Esophagus squamous epithelium (tissue), 5 donors: ENCODE measurements at places on chromosomes 5 and 9. TPM values are rescaled to one million over a fixed set of nuclear protein-coding genes. Genes with fewer than 3 reads are reported as not detected.

DNA sequence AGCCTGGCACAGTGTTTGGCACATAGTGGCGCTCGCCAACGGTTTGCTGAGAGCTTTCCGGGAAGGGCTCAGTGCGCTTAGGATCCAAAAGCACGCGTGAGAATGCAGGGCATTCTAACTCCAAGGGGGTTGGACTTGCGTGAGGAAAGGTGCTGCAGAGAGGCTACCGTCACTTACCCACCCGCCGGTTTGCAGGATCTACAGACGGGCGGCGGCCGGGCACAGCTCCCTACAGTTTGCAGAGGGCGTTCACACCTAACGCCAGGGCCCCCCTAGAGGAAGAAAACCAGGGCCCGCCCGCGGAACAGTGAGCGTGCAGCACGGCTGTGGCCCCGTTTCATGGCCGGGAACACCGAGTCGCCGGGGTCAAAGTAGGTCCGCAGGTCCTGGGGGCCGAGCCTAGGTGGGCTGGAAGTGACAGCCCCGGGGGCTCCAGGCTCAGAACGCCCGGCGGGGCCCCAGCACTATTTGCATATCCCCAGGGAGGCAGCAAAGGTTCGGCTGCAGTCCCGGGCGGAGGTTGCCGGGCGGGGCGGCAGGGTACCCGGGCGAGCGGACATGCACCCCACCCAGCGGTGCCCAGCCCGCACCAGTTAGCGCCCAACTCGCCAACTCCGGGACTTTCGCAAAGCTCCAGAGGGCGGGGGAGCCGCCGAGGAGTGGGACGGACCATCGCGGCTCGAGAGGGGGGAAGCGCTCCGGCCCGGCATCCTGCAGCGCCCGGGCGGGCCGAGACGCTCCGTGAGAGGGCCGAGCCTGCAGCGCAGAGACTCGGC, 526 bp upstream of the GALNT10 start:
- peak overlapping the region; percentile 68 for H3K27ac ChIP-seq
- peaks cover 17% of the 10 kb centered on the region for H3K4me1 ChIP-seq
- no peaks in the 10 kb centered on the region for H3K27me3 ChIP-seq

GRCh38 chr5:179292202-179292601, 53.1 kb downstream of the ADAMTS2 start:
- no peaks in the 10 kb centered on the region for H3K27me3 ChIP-seq
- no peak overlapping the region for H3K4me3 ChIP-seq
- no peaks in the 10 kb centered on the region for H3K36me3 ChIP-seq

GRCh38 chr5:66498791-66499207, 97.4 kb upstream of the MAST4 start:
- DNase-seq = no peak
- no peaks in the 10 kb centered on the region for H3K36me3 ChIP-seq
- no peak overlapping the region for H3K27ac ChIP-seq
- H3K4me1 ChIP-seq = no peaks in the 10 kb centered on the region

DNA sequence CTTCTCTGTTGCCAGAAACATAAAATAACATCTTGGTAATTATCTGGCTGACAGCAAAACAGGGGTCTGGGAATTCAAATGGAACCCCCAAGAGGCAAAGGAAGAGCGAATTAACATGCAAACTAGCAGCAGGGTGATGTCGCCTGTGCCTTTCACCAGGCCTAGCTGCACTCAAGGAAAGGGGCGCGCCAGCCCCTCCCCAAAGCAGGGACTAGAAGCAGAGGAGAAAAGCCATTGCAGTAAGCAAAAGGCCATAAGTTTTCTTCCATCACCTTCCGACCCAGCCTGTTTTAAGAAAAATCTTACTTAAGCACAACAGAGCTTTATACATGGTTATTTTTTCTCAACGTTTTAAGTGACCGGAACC, 539 bp downstream of the POC5 start:
- H3K27me3 ChIP-seq = no peaks in the 10 kb centered on the region
- H3K4me1 ChIP-seq = peaks cover 9% of the 10 kb centered on the region
- H3K36me3 ChIP-seq = peaks cover 15% of the 10 kb centered on the region

- no peaks in the 10 kb centered on the region for H3K4me1 ChIP-seq
- no peak overlapping the region for H3K4me3 ChIP-seq
- no peaks in the 10 kb centered on the region for H3K36me3 ChIP-seq
- no peaks in the 10 kb centered on the region for H3K27me3 ChIP-seq
These were observed 101.7 kb upstream of the NTRK2 start for GRCh38 chr9:84567805-84568204.

PCDHB13 gene
- total RNA-seq = 2.1 TPM

TCOF1 gene
- total RNA-seq = 27.5 TPM

RASEF gene
- 11.8 TPM for total RNA-seq

DNA sequence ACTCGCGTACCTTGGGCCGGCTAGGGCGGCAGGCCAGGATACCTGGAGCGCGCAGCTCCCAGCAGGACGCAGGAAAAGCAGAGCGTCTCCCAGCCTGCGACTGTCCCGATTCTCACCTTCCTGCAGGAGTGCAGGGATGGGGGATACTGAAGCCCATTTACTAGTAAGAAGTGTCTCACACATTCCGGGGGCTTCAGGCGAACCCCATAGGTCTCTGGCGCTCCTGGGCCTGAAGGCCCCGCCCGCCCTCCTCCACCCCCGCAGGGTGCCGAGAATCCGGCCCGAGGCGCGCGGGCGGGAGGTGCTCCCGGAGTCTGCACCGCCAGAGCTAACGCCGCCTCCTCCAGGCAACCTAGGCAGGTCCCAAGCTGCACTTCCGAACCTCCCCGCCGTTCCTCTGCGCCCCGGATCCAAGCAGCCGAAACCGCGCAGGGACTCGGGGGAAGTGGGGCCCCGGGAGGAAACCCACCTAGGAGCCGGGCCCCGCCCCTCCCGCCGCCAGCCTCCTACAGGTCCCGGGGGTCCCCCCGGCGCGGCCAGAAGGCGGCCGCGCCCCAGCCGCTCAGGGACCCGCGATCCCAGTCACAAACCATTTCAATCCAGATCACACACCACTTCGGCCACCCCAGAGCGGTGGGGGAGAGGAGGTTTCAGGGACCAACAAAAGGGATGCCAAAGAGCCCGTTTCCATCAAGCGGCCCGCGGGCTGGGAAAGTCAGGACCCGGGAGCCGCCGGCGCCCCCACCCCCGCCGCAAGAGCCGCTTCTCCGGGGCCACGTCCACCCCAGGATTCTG, 1.2 kb downstream of the ROR2 start:
- peaks cover 8% of the 10 kb centered on the region for H3K4me1 ChIP-seq
- H3K4me3 ChIP-seq = peak overlapping the region; percentile 50
- H3K27ac ChIP-seq = peak overlapping the region; percentile 90
- peaks cover 91% of the 10 kb centered on the region for H3K27me3 ChIP-seq
- no peak for DNase-seq

FBP2 gene
- not detected for total RNA-seq

PDE6A gene
- 3.8 TPM for total RNA-seq

- H3K36me3 ChIP-seq = no peaks in the 10 kb centered on the region
- DNase-seq = no peak
- no peaks in the 10 kb centered on the region for H3K27me3 ChIP-seq
- no peaks in the 10 kb centered on the region for H3K4me1 ChIP-seq
These were observed 42.0 kb downstream of the ITK start for GRCh38 chr5:157222506-157223230.

FOXD4L3 gene
- not detected for total RNA-seq

- H3K27ac ChIP-seq = no peak overlapping the region
- H3K4me1 ChIP-seq = no peaks in the 10 kb centered on the region
- H3K4me3 ChIP-seq = no peak overlapping the region
- no peak for DNase-seq
- no peaks in the 10 kb centered on the region for H3K36me3 ChIP-seq
These were observed 30.9 kb upstream of the PPP2R2B start for GRCh38 chr5:146909255-146910068.

GRCh38 chr9:2465516-2465915, 156.1 kb upstream of the VLDLR start:
- H3K4me1 ChIP-seq = peaks cover 8% of the 10 kb centered on the region
- no peak for DNase-seq

HTR1A gene
- total RNA-seq = not detected

SELENOP gene
- 74.7 TPM for total RNA-seq

CFAP90 gene
- not detected for total RNA-seq

DNA sequence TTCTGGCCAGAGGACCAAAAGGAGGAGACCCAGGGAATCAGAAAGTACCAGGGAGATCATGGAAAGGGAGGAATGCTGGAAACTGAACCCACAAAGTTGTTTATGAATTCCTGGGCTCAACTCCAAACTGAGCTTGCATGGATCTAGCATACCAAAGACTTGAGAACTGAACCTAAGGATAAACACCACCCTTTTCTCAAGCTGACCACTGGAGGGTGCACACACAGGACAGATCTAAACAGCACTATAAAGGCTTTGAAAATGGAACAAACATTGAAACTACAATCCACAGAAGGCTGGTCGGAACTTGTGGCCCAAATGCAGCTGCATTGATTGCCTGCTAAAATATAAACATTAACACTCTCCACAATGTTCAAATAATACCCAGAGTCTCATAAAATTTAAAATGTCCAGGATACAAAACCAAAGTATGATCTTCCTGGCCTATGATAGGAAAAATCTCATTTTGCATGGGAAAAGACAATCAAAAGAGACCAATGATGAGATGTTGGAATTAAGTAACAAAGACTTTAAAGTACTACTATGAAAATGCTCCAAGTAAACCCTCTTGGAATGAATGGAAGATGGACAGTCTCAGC, 15.6 kb upstream of the IRF1 start:
- H3K4me1 ChIP-seq = peaks cover 5% of the 10 kb centered on the region

DNA sequence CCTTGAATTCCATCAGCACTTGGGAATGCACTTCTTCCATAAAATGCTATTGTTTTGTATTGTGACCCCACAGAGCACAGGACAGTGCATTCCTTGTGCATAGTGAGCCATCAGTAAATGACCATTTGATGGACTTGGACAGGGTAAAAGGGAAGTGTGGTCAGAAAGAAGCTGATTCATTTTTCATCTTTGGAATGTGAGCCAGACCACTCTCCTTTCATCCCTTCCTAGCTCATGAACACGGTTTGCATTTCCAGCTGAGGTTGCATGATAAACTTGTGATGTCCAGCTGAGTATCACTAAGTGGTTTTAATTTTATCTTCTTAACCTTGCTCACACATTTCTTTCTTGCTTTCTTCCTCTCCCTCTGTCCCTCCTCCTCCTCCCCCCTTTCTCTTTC, 101.3 kb downstream of the NUDT12 start:
- no peaks in the 10 kb centered on the region for H3K27me3 ChIP-seq
- no peak overlapping the region for H3K4me3 ChIP-seq
- DNase-seq = no peak
- H3K4me1 ChIP-seq = no peaks in the 10 kb centered on the region
- H3K27ac ChIP-seq = no peak overlapping the region

GRCh38 chr9:117616431-117616831, 87.8 kb upstream of the TLR4 start:
- H3K4me3 ChIP-seq = no peak overlapping the region
- H3K27ac ChIP-seq = no peak overlapping the region
- H3K36me3 ChIP-seq = no peaks in the 10 kb centered on the region
- H3K27me3 ChIP-seq = no peaks in the 10 kb centered on the region

- H3K27ac ChIP-seq = no peak overlapping the region
- no peaks in the 10 kb centered on the region for H3K4me1 ChIP-seq
These were observed 27.6 kb upstream of the SMIM23 start for GRCh38 chr5:171757853-171758535.

SMIM3 gene
- total RNA-seq = 13.1 TPM

DNA sequence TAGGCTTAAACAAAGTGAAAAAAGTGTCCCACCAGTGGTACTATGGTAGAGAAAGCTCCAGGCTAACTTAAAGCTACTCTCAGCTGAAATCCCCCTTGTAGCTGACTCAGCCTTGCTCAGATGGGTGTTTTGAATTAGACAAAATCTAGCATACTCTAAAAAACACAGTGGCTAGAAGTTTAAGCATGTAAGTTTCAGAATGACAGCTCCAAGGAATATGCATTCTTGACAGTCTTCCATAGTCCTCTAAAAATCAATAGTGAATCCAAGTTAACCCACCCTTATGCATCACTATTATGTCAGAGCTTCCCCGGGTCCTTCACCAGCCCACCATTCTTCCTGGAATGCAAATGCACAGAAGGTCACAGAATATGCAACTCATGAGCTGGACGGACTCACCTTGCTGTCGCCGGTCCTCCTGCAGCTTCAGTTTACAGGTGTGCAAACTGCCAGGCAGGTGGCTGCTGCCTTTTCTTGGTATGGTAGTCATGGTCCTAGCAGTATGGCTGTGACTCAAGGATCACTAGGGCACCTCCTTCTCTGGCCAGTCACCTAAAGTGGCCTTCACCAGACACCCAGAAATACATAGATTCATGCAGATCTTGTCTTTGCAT, 668 bp downstream of the RANBP3L start:
- peaks cover 32% of the 10 kb centered on the region for H3K4me1 ChIP-seq
- no peaks in the 10 kb centered on the region for H3K36me3 ChIP-seq
- no peak for DNase-seq
- peak overlapping the region; percentile 21 for H3K27ac ChIP-seq

DNA sequence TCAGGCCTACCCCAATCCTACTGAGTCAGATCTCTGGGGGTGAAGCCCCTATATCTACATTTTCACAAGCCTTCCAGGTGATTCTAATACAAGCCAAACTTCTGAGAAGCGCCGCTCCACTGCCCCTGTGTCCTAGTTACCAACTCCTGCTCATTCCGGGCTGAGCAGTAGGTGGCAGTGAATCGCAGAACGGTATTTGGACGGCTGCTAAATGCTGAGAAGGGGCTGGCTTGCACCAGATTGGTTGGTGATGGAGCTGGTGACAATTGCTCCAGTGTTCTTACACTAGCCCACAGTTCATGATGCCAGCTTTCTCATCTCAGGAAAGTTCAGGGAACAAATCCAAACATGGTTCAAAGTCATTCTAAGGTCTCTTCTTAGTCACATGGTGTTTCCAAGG, 31.1 kb upstream of the FGF1 start:
- no peaks in the 10 kb centered on the region for H3K36me3 ChIP-seq
- H3K4me1 ChIP-seq = peaks cover 34% of the 10 kb centered on the region
- no peak overlapping the region for H3K4me3 ChIP-seq
- peak overlapping the region; percentile 11 for H3K27ac ChIP-seq
- no peak for DNase-seq

- no peaks in the 10 kb centered on the region for H3K4me1 ChIP-seq
- peak overlapping the region; percentile 25 for H3K27ac ChIP-seq
- no peak for DNase-seq
- H3K4me3 ChIP-seq = peak overlapping the region; percentile 12
- no peaks in the 10 kb centered on the region for H3K36me3 ChIP-seq
These were observed 57.9 kb downstream of the DOCK8 start for GRCh38 chr9:272251-273213.

SOX30 gene
- total RNA-seq = not detected

AFAP1L1 gene
- total RNA-seq = 2.8 TPM

- H3K4me3 ChIP-seq = no peak overlapping the region
- no peaks in the 10 kb centered on the region for H3K4me1 ChIP-seq
These were observed 26.4 kb downstream of the EHMT1 start for GRCh38 chr9:137645211-137645610.

DELE1 gene
- total RNA-seq = 34.8 TPM

PCDHB11 gene
- 2.1 TPM for total RNA-seq
